ENCODE measurements at places on chromosomes 3 and 15.

DNA sequence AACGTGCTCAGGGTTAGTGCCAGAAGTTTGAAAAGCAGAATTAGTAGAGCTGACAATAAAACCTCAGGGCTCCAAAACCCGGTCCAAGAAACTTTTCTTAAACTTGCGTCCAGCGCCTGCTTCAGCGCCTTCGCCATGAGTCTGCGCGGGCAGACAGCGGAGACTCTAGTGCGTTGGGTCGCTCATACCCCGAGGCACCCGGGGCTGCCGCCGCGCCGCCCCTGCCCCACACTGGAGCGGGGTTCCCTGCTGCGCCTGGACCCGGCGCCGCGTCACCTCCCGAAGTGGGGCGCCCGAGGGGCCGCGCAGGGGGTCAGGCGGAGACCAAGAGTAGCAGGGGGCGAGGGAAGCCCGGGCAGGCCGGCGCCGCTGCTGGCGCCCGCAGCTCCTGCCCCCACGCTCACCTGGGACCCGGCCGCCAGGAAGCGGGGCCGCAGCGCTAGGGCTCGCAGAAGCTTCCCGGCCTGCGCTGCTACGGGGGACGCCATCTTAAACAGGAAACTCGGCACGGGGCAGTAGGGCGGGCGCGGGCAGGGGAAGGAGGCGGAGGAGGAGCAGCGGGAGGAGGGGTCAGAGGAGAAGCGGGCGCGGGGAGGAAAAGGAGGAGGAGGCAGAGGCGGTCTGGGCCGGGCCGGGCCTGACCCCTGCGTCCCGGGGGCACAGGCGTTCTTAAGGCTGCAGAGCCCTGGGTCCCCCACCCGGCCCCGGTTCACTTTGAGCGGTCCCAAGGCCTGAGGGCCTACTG lies at the start of gene SUCLG2:
SUCLG2 (minus strand) TSS at position 514 of the 745 bp plus-strand sequence; CDS start at position 488, 26 bp downstream.
- peak; percentile 44 for DNase-seq

DNA sequence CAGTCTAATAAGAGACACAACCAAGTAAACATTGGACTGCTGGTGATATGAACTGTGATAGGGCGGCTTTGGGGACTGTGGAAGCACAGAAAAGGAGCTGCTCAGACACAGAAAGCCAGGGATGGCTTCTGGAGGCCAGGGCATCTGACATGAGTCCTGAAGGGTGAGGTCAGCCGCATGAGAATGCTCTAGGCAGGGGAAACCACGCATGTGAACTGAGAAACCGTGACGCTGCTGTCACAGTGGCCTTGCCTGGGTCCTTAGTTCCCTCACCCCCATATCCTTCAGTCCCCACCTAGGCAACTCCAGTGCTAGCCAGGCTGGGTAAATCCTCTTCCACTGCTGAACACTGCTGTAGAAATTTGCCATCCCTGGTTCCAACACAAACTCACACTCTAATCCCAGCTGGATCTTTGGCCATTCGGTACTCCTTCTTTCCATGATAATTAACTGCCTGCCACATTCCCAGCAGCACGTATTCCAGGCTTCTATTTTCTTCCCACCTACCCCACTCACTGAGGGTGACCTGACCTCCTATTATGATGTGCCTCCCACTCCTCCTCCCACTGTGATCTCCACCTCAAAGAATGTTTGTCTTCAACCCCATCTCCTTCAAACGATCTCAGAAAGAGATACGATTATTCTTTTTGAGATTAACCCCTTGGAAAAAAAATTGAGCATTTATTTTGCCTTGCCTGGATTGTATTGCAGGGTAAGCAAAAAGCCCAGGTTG lies 31.4 kb downstream of the CRYGS start:
- DNase-seq, result no peak

DNA sequence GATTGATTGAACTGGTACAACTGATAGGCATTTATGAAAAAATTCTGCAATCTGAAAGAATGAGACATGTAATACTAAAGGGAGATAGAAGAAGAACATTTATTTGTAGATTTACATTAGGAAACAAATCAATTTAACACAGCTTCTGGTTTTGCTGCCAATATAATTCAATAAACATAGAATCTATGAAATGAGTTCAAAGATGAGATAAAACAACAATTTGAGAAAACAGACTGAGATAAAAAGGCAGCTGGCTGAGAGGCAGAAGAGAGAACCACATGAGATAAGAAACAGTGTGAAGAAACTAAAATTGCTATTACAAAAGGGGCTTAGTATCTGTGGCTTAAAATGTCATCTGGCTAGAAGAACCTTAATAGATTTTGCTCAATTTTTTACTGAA lies 176.6 kb downstream of the PYDC2 start:
- no peak for DNase-seq

DNA sequence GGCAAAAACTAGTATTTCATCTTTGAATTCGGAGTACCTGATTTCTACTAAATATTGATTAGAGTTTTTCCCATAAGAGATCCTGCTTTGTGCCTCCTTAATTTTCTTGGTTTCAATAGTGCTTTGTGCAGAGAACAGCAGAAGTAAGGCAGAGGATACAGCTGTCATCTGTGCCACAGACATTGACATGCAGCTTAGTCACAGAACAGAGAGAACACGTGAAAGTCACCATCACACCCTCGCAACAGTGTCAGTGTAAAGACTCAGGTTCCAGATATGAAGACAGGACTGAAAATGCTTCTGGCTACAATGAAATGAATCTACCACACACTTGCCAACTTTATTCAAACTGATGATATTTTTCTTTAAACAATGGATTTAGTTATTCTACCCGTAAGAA lies 942.8 kb upstream of the CFAP20DC start:
- no peak for DNase-seq

DNA sequence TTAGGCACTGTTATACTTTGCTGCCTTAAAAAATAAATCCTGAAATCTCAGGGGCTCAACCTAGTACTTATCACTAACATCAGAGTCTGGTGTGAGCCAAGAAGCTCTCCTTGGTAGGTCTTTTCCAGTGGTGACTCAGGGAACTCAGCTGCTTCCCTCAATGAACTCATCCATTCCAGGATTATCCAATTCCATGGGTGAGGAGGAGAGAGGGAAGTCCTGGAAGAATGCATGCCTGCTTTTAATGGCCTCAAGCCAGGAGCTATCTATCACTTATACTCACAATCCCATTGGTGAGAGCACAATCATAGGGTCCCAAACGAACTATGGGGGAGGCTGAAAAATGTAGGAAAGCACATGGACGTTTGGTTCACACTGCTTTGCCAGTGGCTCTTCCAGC lies 113.6 kb downstream of the POLR2M start:
- DNase-seq, result no peak

Measured in AG04450 (cell line).